Right ventricle myocardium superior (tissue), 1 donor: ENCODE measurements at places on chromosomes 2 and 18.

DNA sequence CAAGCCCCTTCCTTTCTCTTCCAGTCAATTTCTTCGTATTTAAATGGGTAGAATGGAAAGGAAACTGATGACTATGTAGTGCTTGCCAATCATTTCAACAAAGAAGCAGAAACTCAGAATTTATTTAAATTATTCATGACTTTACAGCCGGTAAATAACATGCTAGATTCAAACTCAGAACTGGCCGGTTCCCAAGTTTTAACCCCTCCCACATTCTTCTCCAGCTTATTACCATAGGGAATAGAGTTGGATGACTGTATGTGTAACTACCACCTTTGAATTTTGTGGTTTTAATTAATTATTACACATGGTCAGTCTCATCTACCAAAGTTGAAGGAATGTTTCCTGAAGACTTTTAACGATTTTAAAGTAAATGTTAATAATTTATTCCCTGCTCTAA is 819.3 kb upstream of the LRATD1 start:
- no peak for DNase-seq

DNA sequence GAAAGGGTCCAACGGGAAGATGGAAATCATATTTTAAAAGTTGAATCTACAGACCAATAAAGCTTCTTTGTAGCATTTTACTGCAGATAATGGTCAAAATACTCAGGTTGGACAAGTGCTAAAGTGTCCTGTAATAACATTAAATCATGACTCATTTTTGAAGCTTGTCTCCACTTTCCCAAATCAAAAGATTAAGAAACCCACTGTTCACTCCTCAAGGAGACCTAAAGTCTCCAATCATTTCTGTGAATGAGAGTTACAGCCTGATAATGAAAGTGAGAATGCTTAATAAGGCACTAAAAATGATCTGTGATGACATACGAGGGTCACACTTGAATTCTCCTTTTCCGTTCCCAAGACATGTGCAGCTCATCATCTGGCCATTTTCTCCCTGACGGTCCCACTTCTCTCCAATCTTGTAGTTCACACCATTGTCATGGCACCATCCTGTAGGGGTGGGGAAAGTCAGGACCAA is 53.4 kb downstream of the ATIC start:
- no peak for DNase-seq

GRCh38 chr18:9549405-9549804 is 65.0 kb downstream of the PPP4R1 start:
- DNase-seq = no peak

DNA sequence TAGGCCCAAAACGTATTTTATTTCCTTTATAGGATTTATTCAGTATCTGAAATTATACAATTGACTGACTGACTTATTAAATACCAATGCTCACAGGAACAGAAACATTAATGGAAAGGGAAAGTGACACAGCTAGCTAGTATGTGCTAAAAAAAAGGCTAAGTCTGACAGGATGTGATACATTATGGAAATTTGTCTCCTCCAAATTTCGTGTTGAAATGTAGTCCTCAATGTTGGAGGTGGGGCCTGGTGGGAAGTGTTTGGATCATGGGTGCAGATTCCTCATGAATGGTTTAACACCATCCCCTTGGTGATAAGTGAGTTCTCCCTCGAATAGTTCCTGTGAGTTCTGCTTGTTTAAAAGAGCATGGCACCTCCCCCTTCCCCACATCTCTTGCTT is 70.6 kb upstream of the WDR75 start:
- DNase-seq = no peak

DNA sequence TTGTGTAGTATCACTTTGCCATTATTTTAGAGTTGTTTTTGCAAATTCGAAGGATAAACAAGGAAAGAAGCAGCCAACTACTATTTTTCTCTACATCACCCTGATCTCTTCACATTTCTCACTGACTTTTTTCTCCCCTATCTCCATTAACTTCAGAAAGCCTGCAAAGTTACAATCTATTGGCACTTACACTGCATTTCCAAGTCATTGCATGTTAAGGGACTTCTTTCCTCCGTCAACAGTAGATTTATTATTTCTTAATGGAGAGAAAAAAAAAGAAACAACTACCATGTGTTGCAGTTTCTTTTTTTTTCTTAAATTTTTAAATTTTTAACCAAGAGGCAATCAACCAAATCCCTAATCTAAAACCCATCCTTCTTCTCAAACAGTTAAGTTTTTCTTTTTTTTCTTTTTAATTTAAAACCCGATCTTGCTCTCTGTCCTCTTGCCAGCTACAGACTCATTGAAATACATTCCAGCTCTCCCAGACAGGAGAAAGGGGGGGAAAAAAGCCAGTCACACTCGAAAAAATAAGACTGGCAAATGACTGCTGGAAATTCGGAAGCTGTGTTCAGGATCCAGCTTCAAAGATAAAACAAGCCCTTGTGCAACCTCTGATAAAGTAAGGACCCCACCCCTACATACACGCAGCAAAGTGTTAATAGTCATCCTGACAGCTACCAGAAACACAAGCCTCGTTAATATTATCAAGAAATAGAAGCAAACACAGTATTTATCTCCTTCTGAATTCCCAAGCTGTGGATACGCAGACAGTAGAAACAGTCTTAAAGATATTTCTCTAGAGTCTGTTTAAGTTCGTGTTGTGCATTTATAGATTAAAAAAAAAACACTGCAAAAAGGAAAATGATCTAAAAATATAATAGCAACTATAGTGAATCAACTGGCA is 1.3 kb downstream of the LRRTM4 start:
- no peak for DNase-seq

- no peak for DNase-seq
These were observed 5.1 kb downstream of the NCK2 start for GRCh38 chr2:105749583-105750400.

DNA sequence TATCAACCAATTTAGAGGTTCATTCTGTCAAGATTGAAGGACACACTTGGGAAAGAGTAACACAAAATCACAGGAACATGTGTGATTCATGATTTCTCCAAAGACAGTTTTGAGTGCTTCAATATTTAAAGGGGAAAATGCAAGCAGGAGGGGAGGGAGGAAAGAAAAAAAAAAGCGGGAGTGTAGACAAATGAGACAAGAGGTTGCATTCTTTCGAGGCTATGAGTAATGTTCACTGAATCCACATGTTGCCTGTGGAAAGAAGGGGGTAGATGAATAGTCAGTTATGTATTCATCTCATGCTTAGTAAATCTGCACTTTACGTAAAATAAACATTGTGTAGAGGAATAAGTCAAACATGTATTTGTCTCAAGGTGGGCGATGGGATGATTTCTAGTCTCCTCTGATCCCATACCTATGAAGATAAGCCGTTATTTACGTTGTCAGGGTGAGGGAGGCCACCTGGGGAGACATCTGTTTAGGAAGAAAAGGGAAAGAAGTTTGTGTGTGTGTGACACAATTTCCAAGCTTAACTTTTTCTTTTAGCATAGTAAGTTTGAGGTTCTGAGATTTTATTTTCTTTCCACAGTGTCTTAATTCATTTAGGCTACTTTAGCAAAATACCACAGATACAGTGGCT is 211.0 kb upstream of the ZC3H15 start:
- no peak for DNase-seq

- no peak for DNase-seq
These were observed 498.2 kb upstream of the TCF4 start for GRCh38 chr18:56086176-56086575.

DNA sequence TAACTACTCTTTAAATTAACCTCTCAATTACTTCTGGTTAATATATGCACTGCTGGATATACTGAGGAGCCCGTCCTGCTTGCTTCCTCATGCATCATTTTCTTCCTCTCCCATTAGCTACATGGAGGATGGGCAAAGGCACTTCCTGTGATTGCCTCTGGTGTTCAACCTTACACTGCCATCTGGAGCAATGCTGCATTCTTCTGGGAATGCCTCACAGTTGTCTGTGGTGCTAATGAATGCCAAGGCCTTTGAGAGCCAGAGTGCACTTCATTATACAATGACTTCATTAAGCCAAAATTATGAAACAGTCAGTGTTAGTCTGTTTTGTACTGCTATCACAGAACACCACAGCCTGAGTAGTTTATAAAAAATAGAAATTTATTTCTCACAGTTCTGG is 134.8 kb upstream of the DOCK10 start:
- no peak for DNase-seq
